Natural killer cell treated with Interleukin-12 subunit alpha and Interleukin-12 subunit beta and Interleukin-15 and Interleukin-18, amount 100 ng/mL, for 72 hours (primary cell): ENCODE measurements at places on chromosomes 3 and 15. TPM values are rescaled to one million over a fixed set of nuclear protein-coding genes. Genes with fewer than 3 reads are reported as not detected.

DNA sequence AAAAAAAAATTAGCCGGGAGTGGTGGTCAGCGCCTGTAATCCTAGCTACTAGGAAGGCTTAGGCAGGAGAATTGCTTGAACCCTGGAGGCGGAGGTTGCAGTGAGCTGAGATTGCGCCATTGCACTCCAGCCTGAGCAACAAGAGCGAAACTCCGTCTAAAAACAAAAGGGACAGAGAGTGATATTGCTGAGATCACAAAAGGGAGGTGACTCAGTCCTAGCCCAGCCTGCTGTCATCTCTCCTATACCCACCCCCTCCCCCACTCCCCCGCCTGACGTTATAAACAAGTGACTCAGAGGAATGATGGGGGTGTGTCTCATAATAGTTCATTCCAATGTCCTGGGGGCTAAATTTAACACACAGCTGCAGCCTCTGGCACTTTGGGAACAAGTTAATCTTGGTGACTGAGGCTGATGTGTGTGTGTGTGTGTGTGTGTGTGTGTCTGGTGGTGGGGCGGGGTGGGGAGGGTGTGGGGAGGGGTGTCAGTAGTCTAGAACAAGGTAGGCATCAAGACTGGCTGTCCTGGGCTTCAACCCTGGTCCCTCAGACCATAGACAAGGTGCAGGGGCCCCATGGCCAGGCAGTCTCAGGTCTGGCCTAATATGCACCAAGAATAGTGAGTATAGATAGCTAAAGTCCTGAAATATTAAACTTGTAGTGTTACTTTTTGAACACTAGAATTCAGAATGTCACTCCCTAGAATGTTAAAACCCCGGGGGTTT, 1.3 kb upstream of the KLHL40 start:
- peak; percentile 18 for DNase-seq

GRCh38 chr3:190533511-190534281, 19.8 kb downstream of the IL1RAP start:
- no peak for DNase-seq

Gene CLDN11
- not detected for total RNA-seq

Gene SST
- total RNA-seq, result not detected
